Activated CD4-positive, CD25-positive, alpha-beta regulatory T cell treated with anti-CD3 and anti-CD28 coated beads, Interleukin-2, amount 50 U/mL, for 16 hours (primary cell): ENCODE measurements at places on chromosomes 16 and 17.

GRCh38 chr17:11628374-11628773, 30.1 kb downstream of the DNAH9 start:
- DNase-seq = no peak

GRCh38 chr17:72382971-72383722, 262.3 kb downstream of the SOX9 start:
- DNase-seq = no peak

DNA sequence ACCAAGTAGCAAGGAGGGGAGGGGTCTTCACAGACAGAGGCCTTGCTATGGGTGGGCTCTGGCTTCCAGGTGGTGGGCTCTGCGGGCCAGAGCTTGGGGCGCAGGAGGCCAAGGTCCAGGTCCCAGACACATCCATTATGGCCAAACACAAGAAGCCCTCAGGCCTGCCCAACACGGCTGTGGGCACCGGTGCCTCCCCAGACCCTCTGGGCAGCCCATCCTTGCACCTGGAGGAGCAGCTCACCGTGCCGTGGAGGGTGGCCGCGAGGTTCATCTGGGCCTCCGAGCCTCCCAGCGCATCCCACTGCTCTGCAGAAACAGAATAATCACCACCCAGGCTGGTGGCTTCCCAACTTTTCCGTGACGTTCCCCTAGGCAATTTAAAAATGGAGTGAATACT, 55.9 kb downstream of the TBC1D16 start:
- DNase-seq = no peak

DNA sequence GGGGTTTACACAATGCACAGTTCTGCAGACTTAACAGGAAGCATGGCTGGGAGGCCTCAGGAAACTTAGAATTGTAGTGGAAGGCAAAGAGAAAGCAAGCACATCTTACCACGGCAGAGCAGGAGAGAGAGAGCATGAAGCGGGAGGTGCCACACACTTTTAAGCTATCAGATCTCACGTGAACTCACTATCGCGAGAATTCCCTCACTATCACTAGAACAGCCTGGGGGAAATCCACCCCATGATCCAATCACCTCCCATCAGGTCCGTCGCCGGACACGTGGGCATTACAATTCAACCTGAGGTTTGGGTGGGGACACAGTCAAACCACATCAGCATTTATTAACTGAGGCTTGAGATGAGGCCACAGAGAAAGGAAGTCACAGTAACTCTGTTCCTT, 326.7 kb downstream of the C16orf95 start:
- DNase-seq = no peak

DNA sequence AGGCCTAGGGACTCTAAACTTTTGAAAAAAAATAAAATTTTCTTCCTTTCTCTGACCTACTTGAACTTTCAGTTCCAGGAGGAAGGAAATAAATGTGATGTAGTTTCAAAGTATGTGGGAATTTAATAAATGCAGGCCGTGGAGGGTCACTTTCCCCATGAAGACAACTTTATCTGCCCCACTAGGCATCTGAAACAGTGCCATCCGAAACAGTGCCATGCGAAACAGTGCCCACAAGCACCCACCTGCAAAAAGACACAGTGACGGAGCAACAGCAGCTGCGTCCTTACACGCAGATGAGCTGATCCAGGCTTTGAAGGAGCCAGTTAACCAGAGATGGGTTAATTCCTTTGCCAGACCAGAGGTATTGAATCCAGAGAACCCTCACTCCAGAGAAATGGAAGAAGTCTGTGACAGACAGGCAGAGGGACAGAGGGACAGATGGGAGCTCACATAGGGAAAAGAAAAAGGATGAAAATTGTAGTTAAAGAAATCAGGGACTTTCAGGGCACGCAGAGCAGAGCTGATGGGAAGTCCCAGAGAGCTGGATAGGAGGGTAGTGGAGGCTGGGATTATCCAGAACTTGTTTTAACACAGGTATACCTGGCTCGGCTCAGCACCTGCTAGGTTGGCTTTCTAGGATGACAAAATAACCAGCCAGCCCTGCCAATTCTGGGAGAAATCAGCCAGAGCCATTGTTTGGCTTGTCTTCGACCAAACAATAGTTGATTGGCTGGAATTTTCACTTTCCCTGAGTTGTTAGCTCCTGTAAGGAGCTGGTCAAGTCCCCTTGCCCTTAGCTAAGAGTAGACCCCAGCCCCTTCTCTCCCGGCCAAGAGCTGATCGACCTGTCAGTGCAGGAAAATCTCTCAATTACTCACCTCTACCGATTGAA, 17.1 kb upstream of the HOXB13 start:
- no peak for DNase-seq

GRCh38 chr17:82463391-82463790, 4.8 kb downstream of the NARF start:
- DNase-seq = no peak

- no peak for DNase-seq
These were observed 56.4 kb upstream of the FAM20A start for GRCh38 chr17:68657576-68657975.

DNA sequence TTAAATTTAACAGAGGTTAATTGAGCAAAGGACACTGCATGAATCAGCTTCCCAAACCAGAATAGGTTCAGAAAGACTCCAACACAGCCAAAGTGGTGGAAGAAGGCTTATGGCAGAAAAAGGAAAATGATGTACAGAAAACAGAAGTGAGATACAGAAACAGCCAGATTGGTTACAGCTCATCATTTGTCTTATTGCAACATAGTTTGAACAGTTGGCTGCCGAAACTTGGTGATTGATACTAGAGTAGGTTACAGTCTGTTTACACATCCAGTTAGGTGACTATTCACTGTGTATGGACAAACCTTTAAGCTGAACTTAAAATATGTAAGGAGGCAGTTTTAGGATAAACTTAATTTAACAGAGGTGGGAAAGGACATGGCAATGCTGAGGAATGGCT, 18.3 kb downstream of the TMEM100 start:
- DNase-seq = no peak

DNA sequence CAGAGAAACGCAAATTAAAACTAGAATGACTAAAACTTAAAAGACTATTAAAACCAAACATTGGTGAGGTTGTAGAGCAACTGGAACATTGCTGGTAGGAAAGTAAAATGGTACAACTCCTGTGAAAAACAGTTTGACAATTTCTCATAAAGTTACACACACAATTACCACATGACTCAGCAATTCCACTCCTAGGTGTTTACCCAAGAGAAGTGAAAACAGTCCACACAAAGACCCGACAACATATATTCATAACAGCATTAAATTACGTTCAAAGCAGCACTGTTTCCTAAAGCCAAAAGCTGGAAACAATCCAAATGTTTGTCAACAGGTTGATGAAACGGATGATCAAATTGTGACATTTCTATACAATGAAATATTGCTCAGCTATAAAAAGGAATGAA, 26.5 kb upstream of the ALOX12 start:
- DNase-seq = no peak

GRCh38 chr16:4654011-4654963, 29.7 kb downstream of the MGRN1 start:
- DNase-seq = no peak

- no peak for DNase-seq
These were observed 6.0 kb downstream of the FHOD1 start for GRCh38 chr16:67241008-67241900.
